LHCN-M2 (cell line): ENCODE measurements at places on chromosomes 5 and 9.

DNA sequence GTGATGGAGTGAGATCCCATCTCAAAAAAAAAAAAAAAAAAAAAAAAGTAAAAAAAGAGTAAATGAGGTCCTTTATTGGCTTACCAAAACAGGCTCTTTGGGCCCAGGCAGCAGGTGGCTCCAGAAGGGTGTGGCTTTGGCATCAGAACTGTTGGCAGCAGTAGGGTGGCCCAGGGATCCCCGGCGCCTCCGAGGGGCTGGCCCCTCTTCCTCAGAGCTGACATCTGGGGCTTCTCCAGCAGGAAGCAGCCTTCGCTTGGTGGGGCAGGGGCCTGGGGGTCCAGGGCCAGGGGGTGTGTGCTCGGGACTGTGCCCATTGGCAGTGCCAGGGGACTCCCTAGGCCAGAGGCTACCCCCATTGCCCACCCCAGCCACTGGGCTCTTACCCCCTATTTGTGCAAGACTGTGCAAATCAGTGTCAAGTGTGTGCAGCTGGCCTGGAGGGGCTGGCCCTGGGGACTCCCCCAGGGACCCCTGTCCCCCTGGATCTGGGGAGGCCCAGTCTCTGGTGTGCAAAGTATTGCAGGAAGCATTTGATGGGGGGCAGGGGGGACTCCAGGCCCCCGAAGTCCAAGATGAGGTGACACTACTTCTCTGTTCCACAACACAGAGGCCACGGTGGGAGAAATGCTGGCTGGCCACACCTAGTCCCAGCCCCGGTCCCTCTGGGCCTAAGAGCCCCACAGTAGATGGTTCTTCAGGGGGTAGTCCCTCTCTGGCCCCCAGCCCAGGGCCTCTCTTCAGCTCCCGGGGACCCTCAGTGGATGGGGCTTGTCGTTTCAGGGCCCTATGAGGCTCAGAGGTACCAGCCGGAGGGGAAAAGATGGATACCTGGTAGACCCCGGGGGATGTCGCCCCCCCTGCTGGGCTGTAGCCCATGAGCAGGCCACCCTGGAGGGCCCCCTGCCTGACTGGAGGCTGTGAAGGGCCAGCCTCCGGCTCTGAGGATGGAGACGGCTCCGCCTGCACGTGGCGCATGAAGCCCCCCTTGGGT lies 4.7 kb upstream of the STOML2 start:
- DNase-seq, result no peak

GRCh38 chr5:124847907-124848306 lies 101.5 kb upstream of the ZNF608 start:
- no peak for DNase-seq

DNA sequence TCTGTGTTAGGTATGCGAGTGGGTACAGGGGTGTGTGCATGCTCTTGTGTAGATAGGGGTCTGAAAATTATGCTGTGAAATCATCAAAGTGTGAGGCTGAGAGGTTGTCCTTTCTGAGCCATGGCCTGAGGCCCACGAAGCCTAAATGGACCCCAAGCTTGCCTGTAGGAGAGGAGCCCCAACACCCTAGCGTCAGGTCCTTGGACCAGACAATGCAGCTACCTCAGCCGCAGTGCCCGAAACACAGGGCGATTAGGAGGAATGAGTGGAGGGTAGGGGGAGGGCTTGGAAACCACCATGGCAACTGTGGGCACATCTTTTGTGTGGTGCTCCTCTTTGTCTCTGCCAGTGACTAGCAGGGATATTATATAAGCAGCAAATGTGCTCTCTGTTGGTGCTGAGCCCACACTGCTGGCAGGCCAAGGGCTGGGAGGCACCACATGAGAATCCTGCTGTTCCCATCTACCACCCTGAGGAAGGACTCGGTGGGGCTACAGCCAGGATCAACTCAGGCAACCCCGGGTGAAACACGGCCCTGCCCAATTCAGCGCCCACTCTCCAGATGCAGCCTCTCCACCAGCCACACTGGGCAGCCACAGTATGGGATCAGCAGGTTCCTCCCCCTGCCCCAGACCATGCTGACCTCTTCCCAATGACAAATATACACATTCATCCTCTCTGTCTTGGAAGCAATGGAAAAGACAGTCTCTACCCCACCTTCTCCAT lies 84.6 kb upstream of the FSTL4 start:
- no peak for DNase-seq

- DNase-seq, result no peak
Observed at GRCh38 chr9:121541256-121541655, 41.6 kb upstream of the GGTA1 start.

DNA sequence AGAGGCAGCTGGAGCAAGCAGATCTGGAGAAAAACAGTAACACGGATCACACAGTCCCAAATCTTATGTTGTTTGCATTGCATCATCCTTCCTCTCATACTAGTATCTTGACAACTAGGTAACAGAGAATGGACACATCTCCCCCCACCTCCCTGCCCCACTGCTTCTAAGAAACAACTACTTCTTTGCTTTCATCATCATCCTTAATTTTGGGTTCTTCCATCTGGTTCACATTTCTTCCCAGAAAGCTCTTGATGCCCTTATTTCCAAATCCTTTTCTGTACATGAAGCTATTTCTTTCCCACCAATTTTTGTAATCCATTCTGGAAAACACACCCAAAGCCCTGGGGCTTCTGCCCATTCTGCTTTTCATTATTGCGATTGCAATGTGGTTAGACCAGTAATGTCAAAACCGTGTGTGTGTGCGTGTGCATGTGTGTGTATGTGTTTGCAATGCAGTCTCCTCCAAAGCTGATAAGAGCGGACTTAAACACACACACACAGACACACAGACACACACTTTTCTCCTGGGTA lies 254.7 kb upstream of the SLC30A5 start:
- DNase-seq, result no peak

GRCh38 chr5:7872517-7873130 lies 3.7 kb downstream of the MTRR start:
- no peak for DNase-seq

DNA sequence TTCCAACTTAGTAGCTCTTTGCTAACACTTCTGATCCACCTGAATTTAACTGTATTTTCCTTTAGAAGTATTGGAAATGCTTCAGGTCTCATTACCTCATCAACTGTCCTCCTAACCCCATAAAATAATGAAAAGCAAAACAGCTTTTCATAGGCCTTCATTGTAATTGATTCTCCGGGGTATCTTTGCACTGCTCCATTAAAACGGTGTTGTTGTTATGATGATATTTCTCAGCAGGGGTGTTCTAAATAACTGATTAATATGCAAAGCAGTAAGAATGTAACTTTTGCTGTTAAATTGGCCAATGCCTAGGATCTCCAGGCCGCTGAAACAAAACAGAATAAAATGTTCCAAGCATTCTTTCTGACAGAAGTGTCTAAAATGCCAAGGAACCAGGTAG lies 1983.2 kb downstream of the EFNA5 start:
- DNase-seq, result no peak

DNA sequence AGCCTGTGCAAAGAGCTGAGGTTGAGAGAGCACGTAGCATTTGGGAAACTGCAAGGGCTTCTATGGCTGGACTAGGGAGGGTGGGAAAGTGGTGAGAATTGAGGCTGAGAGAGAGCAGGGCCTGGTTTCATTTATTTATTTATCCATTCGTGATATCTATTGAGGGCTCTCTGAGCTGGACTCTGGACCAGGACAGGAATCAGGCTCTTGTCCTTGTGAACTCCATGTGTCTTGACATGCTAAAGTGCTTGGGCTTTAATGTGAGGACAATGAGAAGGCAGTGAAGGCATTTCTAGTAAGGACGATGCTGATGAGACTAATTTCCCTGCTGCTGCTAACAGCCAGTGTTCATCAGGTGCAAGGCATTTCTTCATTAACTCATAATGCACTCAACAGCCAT lies 95.9 kb upstream of the KLF4 start:
- DNase-seq, result no peak

DNA sequence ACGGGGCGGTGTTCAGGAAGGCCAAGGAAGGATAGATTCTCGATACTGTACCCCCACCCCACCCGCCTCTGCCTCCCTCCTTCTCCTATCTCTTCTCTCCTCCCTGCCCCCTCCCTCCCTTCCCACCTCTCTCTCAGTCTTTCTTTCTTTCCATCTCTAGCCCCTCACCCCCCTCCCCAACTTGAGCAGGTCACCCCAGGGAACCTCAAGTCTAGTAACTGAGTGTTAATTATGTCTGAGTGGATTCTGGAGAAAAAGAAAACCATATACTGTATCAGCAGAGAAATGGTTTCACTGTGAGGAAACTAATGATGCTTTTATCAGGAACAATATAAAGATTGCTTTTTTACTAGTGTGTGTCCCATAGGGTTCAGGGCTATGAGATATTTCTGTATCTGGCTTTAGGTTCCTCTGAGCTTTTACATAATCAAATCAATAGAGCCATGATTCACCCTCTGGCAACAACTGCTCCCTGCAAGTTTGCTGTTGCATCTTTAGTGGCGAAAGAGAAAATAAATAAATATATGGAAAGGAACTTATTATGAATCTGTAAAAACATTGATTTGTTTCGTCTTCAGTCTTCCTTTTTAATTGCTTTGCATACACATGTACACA lies 639.7 kb downstream of the CCDC171 start:
- peak; percentile 57 for DNase-seq

DNA sequence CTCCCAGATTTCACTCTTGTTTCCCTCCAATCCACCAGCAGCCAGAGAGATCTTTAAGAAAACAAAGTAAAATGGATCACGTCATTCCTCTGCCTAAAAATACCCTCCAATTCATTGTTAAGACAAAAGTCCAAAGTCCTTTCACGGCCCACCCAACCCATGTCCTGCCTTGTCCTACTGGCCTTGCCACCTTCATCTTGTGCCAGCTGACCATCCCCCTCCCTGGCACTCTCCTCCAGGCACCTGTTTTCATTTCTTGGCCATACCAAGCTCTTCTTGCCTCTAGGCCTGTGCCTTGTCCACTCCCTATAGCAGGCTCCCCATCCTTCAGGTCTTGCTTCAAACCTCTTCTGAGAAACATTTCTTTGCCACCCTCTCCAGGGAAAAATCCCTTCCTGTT lies 307.6 kb downstream of the MSX2 start:
- no peak for DNase-seq

GRCh38 chr5:39943811-39944210 lies 519.0 kb upstream of the DAB2 start:
- DNase-seq, result no peak

DNA sequence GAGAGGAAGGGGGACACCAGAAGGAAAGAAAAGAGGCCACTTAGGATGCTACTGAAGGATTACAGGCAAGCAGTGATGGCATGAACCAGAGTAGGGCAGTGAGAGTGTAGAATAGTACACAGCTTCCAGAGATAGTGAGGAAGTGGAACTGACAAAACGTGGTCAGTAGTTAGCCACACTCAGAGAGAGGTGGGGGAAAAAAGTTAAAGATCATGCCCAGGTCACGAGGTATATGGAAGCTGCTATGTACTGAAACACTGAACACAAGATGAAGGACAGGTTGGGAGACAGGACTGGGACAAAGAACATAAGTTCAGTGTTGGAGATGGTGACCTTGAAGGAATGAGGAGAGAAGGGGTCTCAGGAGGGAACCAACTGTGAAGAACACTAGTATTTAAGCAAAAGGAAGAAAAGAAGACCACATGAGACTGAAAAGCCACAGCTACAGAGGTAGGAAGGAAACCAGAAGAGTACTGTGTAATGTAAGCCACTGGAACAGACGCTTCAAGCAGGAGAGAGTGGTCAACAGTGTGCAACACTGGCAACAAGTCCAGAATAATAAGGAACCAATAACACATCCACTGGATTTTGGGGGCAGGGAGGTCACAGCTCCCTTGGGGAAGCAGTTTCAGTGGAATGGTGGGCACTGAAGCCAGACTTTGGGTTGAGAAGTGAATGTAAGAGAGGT lies 45.5 kb downstream of the ELL2 start:
- DNase-seq, result no peak

- peak; percentile 5 for DNase-seq
Observed at GRCh38 chr9:76086539-76086938, 196.1 kb downstream of the PCSK5 start.

GRCh38 chr9:125972012-125972729 lies 225.0 kb downstream of the PBX3 start:
- no peak for DNase-seq

GRCh38 chr9:19146441-19147024 lies 19.2 kb upstream of the PLIN2 start:
- no peak for DNase-seq

- DNase-seq, result peak; percentile 43
Observed at GRCh38 chr5:139140591-139141071, 57.5 kb downstream of the SIL1 start.

GRCh38 chr9:103210607-103211006 lies 215.5 kb downstream of the CYLC2 start:
- no peak for DNase-seq

DNA sequence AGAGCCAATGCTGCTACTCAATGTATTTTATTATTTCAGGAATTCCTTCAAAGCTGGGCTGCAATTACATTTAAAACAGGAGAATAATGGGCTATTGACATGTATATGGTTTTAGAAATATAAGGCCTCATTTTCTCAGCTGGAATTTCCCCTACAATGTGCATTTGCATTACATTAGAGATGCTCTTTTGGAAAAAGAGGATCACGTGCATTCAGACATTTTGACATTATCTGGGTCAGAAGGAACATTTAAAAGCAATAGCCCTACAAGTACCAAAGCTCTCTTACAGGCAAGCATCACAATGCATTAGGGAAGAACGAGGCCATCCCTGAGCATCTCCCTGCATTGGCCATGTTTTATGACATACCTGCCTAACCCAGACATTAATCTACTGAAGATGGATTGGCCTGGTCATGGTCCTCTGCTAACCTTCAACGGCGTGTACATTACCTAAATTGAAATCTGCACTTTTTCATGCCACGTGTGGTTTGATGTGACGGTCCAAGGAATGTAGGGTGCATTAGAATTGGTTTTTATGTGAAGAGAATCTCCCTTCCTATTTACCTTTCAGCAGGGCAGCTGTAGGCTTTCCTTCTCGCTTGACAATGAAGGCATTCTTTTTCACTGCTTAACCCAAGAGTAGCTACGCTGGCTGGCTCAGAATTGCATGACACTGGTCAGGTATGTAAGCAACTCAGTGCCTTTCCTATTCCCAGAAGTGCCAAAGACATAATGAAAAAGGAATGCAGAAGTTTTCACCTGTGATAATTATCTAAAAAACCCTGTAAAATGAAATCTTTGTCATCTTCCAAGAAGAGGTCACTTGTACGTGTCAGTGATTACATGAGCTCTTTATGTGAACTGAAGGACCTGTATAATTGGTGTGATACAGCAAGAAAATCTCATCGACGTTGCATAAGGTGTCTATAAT lies 212.3 kb upstream of the MPDZ start:
- no peak for DNase-seq

DNA sequence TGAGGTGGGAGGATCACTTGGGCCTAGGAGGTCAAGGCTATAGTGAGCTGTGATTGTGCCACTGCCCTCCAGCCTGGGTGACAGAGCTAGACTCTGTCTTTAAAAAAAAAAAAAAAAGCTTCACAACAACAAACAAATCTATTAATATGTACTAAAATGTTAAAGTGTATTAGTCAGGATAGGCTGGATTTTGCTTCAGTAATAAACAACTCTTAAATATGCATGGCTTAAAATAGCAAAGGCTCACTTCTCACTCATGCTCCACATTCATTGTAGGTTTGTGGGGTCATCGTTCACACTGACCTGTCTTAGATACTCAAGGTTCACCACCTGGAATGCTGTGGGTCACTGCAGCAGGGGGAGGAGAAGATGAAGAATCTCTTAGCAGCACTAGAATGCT lies 33.8 kb upstream of the COL15A1 start:
- no peak for DNase-seq

GRCh38 chr5:173248481-173248880 lies 13.5 kb upstream of the NKX2-5 start:
- DNase-seq, result no peak
